Bladder microvascular endothelial cell (primary cell): ENCODE measurements at places on chromosomes 3 and 15. TPM values are rescaled to one million over a fixed set of nuclear protein-coding genes. Genes with fewer than 3 reads are reported as not detected.

CDC25A gene
- 10.8 and 11.6 TPM in 2 replicates for total RNA-seq

ARL6IP5 gene
- 59.4 and 75.3 TPM in 2 replicates for total RNA-seq

COL6A5 gene
- not detected in 2 replicates for total RNA-seq

CLDN1 gene
- total RNA-seq, result 0.16 and 4.7 TPM in 2 replicates

PHC3 gene
- total RNA-seq, result 9.6 and 28.4 TPM in 2 replicates

MYO5A gene
- 58.1 and 70.1 TPM in 2 replicates for total RNA-seq

GPD1L gene
- 11.0 and 17.3 TPM in 2 replicates for total RNA-seq

SMCO1 gene
- not detected in 2 replicates for total RNA-seq

ROPN1 gene
- total RNA-seq, result not detected in 2 replicates

GP9 gene
- total RNA-seq, result not detected in 2 replicates

RPUSD2 gene
- 12.0 and 13.8 TPM in 2 replicates for total RNA-seq

SLC22A13 gene
- total RNA-seq, result 0.16 and 0.76 TPM in 2 replicates

PLA2G4D gene
- not detected in 2 replicates for total RNA-seq

KIF15 gene
- total RNA-seq, result 7.9 and 11.8 TPM in 2 replicates

MANF gene
- 89.7 and 167 TPM in 2 replicates for total RNA-seq

AHSG gene
- not detected in 2 replicates for total RNA-seq

LZTFL1 gene
- 4.7 and 11.1 TPM in 2 replicates for total RNA-seq

PAQR9 gene
- not detected in 2 replicates for total RNA-seq

IFT80 gene
- 11.3 and 20.0 TPM in 2 replicates for total RNA-seq

PRRT3 gene
- total RNA-seq, result 0.49 and 0.63 TPM in 2 replicates

FOXB1 gene
- not detected in 2 replicates for total RNA-seq

RBP2 gene
- total RNA-seq, result not detected in 2 replicates

MYO5C gene
- 19.4 and 23.3 TPM in 2 replicates for total RNA-seq

TICRR gene
- 4.0 and 5.0 TPM in 2 replicates for total RNA-seq

CIB1 gene
- total RNA-seq, result 29.0 and 29.9 TPM in 2 replicates

BFSP2 gene
- total RNA-seq, result not detected in 2 replicates

ADAMTS9 gene
- 46.6 and 64.8 TPM in 2 replicates for total RNA-seq

COX17 gene
- total RNA-seq, result 22.7 and 26.5 TPM in 2 replicates

CISH gene
- total RNA-seq, result 0.16 and 0.44 TPM in 2 replicates

DUOXA2 gene
- not detected in 2 replicates for total RNA-seq

GUCA1C gene
- total RNA-seq, result not detected in 2 replicates

SUSD5 gene
- 3.6 and 9.3 TPM in 2 replicates for total RNA-seq

SEMA3G gene
- 6.8 and 83.5 TPM in 2 replicates for total RNA-seq

DUSP7 gene
- total RNA-seq, result 7.0 TPM in 2 replicates

CACNA2D2 gene
- under 0.01 and 0.06 TPM in 2 replicates for total RNA-seq

ALG1L2 gene
- 0.49 TPM in 1 of 2 replicates, not detected in the other for total RNA-seq
